ENCODE measurements at places on chromosomes 4 and X.

DNA sequence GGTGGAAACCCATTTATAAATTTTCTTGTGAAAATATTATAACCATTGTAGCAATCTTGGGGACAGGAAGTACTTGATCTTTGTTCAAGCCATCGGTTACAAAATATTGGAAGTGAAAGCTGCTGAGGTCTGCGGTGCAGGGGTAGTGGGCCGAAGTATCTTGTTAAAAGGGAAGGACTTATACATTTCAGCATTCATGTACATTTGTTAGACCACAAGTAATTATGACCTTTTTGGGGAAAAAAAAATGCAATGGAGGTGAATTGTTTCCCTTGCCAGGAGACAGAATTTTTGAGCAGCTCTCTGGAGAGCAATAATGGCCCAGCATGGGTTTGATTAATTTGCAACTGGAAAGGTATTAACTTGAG lies 121.3 kb downstream of the EGF start:
- peak; percentile 4 for DNase-seq

DNA sequence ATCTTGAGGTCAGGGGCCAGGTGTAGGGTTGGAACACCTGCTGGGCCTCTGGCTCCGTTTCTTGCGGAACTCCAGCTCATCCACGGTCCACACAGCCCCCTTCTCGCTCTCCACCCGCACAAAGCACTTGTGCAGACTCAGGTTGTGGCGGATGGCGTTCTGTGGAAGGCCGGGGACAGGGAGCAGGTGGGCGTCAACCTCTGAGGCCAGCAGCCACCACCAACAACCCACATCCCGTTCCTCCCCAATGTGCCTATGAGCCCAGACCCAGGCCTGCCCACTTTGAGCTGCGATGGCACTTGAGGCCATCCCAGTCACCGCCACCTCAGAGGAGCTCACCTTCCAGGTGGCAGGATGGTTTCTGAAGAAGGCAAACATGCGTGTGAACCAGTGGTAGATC lies 13.2 kb downstream of the FOXP3 start:
- no peak for DNase-seq

- no peak for DNase-seq
Measured at GRCh38 chr4:125013891-125014290, 300.9 kb upstream of the FAT4 start.

DNA sequence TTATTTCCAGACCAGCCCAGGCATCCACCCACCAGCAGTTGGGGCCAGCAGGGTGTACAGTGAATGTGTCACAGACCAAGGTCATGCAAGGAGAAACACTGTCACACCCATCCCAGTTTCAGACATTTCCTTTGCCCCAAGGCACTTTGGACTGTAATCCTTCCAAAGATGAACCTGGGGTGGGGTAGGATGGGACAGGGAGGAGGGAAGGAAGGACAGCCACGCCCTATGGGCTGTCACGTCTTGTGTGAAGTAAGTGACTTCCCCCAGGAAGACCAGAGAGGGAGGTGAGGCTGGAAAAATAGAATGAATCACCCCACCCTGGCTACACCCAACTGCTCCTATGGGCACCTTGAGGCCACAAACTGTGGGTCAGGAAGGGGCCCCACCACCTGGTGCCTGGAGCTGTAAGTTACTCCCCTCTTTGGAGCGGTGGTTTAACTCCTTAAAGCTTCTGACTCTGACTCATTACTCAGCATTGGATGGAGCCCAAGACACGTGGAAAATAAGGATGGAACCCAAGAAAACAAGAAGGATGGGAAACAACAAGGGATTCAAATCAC lies 349.9 kb upstream of the KLF3 start:
- DNase-seq, result no peak

GRCh38 chr4:67091673-67092072 lies 453.6 kb downstream of the CENPC start:
- no peak for DNase-seq

- DNase-seq, result no peak
Measured at GRCh38 chr4:153260132-153260531, 55.9 kb downstream of the TRIM2 start.

DNA sequence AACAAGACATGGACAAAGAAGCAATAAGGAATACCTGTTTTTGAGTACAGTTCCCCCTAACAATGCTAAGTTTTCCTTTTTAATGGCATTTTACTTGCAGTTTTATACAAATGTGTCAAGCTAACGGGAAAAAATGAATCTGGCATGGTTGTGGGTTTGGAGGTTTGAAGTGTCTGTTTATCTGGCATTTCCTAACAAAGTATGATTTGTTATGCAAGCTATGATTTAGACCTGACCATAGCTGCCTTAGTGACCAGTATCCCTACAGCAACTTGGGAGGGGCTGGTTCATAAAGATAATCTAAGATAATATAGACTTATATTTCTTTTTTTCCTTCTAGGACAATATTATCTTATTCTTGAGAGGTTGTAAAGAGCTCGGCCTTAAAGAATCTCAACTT lies 60.6 kb downstream of the LIMCH1 start:
- DNase-seq, result no peak

DNA sequence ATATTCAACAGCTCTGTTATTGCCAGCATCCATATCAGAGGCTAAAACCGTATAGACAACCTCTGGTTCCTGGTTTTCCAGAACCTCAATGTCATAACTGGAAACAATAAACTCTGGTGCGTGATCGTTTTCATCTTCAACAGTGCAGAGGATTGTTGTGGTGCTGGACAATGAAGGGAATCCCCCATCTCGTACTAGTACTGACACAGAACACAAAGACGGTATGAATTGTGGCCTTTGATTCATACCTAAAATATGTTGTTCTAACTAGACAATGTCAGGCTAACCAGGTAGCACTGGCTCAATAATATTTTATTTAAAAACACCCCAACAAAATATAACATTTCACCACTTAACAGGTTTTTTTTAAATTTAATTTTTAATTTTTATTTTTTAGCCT lies 186.9 kb downstream of the DCHS2 start:
- no peak for DNase-seq

DNA sequence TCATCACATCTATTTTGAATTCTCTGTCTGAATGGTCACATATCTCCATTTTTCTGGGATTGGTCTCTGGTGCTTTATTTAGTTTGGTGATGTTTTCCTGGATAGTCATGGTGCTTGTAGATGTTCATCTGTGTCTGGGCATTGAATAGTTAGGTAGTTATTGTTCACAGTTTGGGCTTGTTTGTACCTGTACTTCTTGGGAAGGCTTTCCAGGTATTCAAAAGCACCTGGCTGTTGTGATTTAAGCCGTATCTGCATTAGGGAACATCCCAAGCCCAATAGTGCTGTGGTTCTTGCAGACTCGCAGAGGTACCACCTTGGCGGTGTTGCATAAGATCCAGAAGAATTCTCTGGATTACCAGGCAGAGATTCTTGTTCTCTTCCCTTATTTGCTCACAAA lies 44.6 kb downstream of the COL4A5 start:
- DNase-seq, result no peak

GRCh38 chr4:80535551-80535950 lies 200.0 kb downstream of the CFAP299 start:
- no peak for DNase-seq

DNA sequence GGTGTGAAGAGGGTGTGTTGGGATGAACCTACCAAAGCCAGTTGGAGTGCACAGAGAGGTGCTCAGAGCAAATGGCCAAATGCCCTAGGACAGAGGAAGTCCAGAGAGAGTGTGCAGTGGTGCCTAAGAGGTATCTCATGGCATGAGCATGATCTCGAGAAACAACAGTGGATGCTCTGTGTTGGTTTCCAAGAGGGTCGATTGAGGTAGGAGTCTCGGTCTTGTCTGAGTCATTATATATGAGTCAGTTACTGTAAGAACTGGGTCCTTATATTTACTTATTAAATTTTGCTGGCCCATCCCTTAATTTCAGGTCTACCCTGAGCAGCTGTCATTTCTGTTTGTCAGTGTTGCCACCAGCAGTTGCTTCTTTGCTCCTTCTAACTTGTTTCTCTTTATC lies 86.6 kb upstream of the TMEM150C start:
- DNase-seq, result no peak

GRCh38 chr4:97646997-97647396 lies 496.3 kb downstream of the STPG2 start:
- DNase-seq, result no peak

DNA sequence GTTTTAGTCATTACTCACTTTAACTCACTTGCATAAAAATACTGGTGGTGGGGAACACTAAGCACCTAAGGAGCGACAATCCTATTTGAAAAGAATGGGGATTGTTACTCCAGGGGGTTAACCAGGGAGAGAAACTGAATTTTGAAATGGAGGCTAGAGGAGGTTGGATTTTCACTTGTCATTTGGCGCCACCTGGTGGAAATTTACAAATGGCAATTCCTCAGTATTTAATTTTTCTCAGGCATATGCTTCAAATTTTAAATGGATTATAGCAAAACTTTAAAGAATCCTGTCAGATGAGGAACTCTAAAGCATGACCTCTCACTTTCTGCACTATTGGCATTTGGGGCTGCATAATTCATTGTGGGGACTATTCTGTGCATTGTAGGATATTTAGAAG lies 2.7 kb upstream of the GEMIN8 start:
- peak; percentile 12 for DNase-seq

DNA sequence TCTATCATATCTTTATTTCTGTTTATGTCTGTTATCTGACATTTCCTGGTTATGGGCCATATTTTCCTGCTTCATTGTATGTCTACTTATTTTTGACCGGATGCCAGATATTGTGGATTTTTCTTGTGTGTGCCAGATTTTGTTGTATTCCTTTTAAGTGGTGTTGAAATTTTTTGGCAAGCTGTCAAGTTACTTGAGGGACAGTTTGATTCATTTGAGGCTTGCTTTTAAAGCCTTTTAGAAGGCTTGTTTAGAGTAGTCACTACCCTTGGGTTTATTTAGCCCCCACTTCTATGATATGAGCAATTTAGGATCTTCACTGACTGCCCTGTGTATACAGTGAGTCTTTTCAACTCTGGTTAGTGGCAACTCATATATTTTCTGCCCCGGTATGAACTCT lies 29.2 kb upstream of the NPY2R start:
- DNase-seq, result no peak

GRCh38 chr4:154329268-154329868 lies 162.2 kb downstream of the DCHS2 start:
- no peak for DNase-seq

- no peak for DNase-seq
Measured at GRCh38 chrX:40149286-40150175, 51.8 kb upstream of the BCOR start.

DNA sequence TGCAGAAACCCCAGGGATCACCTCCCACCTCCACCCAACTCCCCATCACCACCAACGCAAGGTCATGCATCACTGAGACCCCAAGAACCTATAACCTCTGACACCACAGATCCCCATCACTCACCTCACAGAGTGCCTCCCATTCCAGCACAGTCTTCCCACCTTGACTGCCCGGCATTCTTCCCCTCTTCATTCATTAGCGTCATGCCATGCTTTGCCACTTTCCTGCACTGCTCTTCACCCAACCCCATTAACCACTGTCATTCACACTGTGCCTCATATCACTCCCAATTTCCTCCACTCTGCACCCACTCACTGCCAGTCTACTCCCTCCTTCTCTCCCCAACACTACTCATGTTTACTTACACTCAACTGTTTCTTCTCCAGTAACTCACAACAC lies 30.6 kb downstream of the ZNF182 start:
- no peak for DNase-seq

GRCh38 chr4:128516301-128516969 lies 228.8 kb upstream of the PGRMC2 start:
- DNase-seq, result no peak

DNA sequence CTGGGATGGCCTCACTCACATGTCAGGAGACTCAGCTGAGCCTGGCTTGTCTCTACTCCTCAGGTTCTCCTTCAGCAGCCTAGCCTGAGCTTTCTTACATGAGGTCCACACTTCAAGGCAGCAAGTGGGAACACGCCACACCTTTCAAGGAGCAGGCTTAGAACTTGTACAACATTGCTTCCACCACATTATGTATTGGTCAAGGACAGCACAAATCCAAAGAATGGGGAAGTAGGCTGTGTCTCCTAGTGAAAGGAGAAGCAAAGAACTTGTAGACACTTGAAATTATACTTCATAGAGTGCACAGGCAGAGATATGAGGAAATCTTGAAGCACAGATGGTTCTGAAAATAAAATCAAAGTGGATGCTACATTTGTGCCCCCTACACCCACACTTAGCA lies 120.9 kb upstream of the NOCT start:
- no peak for DNase-seq

- DNase-seq, result no peak
Measured at GRCh38 chrX:8520791-8521190, 56.2 kb downstream of the VCX3B start.

DNA sequence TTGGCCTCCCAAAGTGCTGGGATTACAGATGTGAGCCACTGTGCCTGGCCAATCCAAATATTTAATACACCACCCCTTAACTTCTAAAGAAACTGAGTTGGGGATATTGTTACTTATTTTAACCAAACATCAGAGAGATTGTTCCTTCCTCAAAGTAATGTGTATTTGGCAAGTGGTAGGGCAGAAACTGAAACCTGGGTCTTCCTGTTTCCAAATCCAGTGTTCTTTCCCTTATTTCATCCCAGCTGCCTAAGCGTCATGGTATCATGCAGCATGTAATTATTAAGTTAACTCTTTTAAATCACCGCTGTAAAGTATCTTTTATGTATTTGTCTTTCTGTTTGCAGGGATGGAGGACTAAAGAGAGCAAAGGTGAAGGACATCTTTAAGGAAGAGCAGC lies 68.4 kb downstream of the GPAT3 start:
- DNase-seq, result no peak

GRCh38 chr4:5003372-5003857 lies 15.8 kb downstream of the CYTL1 start:
- no peak for DNase-seq

GRCh38 chrX:137425273-137425902 lies 140.5 kb upstream of the ZIC3 start:
- no peak for DNase-seq

- DNase-seq, result no peak
Measured at GRCh38 chrX:11451151-11451550, 157.9 kb downstream of the AMELX start.

DNA sequence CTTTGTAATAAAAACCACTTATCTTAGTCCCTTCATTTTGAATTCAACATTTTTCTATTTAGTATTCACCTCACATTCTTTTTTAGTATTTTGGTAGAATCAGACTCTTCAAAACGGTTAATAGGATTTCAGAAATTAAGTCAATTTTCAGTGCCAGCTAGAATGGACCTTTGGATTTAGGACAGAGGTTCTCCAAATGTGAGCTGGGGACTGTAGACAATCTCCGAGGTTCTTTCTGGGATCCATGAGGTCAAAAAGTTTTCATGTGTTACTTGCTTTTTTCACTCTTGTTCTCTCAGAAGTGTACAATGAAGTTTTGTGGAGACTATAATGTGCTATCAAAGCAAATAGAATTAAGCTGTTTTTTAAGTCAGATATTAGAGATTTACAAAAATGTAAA lies 2.3 kb upstream of the UGDH start:
- no peak for DNase-seq

DNA sequence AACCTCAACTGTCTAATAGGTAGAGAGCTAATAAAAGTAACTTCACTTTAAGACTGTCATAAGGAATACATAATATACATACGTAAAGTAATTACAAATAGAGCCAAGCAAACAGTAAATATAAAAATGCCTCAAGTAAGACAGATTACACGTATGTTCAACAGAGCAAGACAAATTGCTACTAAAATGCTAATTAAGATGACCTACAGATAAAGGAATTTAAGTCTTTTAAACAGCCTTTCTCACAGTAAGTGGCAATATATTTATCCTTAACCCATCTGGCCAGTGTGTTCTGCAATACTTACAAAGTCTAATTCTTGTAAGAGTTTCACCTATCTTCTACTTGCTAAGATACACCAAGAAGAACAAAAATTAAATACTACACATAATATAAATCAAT lies 12.7 kb downstream of the G3BP2 start:
- no peak for DNase-seq

Measured in germinal center (tissue), 1 donor.